ENCODE measurements at places on chromosomes 3 and 15.
A peak's percentile ranks its signal among the peaks of the same experiment; 100 is the strongest.

DNA sequence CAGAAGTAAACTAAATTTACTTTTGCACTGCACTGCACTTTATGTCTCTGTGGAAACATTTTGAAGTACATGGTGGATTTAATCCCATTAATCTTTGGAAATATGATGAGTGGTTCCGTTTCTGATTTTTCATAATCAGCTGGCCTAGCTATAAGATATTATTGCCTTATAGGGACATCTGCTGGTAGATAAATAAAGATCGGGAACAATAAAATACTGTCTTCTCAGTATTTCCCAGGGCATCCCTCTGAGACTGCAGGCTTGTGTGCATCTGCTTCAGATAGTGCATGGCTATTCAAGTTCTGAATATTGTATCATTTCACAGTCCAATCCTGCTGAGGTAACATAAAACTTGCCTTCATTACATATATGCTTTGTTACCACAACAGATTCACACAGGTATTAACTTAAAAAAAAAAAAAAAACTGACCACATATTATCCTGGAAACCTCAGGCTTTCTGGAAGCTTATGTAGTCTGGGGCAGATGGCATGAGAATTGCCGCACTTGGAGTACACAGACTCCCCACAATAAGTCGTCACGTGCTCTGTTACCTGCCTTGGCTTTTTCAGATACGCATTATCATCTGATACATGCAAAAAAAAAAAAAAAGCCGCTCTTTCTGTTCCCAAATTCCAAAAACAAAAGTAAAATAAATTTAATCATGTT is 330.8 kb upstream of the AGTR1 start:
- no peak for DNase-seq

DNA sequence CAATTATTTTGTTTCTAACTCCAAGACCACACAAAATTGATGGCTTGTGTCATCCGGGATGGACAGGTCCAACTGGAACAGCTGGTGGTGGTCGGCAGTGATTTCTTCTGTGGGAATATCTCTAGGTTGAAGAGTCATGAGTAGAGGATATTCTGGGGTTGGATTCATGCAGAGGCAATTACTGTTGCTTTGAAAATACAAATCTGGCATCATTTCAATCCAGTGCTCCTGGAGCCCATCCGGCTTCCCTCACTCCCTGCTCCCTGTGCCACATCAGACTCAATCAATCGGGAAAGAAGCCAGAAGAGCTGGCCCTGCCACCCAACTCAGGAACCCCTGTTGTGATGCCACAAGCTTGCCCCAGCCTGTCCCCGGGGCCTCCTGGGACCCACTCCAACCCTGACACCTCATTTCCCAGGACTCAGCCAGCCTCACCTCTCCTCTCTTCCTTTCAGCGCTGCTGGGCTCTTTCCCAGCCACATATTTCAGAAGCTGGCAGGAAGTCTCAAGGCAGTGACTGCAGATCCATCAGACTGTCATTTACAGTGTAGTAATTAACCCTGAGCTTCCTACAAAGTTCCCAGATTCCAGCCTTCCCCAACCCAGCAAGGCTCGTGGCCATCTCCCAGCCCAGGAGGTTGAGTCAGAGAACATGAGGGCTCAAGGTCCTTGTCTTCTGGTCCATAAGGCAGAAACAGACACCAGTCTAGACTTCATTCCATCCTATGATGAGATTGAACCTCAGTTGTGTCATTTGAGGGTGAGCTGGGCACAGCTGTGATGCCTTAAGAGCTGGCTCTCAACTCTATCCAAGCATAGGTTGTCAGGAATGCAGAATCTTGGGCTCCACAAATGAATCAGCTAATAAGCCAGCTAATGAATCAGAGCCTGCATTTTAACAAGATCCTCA is 114.0 kb downstream of the FAM174B start:
- DNase-seq = no peak

- DNase-seq = no peak
Observed at GRCh38 chr3:124318656-124319055, 326.7 kb upstream of the ROPN1 start.

GRCh38 chr3:11461226-11461625 is 182.5 kb downstream of the VGLL4 start:
- no peak for DNase-seq

- no peak for DNase-seq
Observed at GRCh38 chr3:131535596-131535995, 32.8 kb upstream of the MRPL3 start.

- DNase-seq = no peak
Observed at GRCh38 chr3:141793476-141794260, 30.5 kb downstream of the GRK7 start.

DNA sequence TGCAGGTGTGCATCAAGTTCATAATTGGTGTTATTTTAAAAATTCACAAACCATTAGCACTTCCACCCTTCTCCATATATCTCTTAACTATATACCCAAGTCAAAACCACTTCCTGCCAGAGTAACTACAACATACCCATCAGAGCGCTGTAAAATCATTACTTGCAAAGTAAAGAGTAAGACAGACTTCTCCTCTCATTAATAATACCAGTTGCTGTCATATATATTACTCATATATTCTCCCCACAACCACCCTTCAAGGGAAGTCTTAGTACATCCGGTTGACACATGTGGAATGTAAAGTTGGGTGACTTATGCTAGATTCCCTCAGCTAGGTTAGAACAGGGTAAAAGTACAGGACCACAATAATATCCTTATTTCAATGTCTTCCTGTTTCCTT is 5.6 kb downstream of the TERC start:
- DNase-seq = no peak

DNA sequence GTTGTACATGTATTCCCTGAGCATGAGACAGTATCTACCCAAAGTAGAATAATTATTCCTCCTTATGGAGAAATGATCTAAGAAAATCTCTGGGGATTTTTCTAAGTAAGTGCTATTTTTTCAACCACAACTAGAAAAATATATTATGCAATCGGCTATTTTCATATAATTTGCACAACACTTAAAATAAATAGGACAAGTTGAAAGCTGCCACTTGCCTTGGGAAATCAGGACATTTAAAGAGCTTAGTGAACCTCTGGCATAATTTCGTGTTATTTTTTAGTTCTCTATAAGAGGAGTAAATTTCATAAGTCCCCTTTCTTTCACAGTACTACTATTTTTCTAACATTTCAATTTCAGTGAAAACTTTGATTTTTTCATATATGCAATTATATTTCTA is 672.1 kb downstream of the OTOL1 start:
- DNase-seq = no peak

- no peak for DNase-seq
Observed at GRCh38 chr15:60672400-60672799, 193.5 kb upstream of the ICE2 start.

- no peak for DNase-seq
Observed at GRCh38 chr15:80568876-80569605, 126.1 kb upstream of the ABHD17C start.

GRCh38 chr3:146247911-146248310 is 3.0 kb downstream of the PLSCR4 start:
- no peak for DNase-seq

- peak; percentile 26 for DNase-seq
Observed at GRCh38 chr3:112128843-112129727, 4.0 kb downstream of the GCSAM start.

- DNase-seq = no peak
Observed at GRCh38 chr3:16430717-16431630, 82.5 kb downstream of the RFTN1 start.

- no peak for DNase-seq
Observed at GRCh38 chr15:98350276-98350675, 298.1 kb upstream of the IGF1R start.

DNA sequence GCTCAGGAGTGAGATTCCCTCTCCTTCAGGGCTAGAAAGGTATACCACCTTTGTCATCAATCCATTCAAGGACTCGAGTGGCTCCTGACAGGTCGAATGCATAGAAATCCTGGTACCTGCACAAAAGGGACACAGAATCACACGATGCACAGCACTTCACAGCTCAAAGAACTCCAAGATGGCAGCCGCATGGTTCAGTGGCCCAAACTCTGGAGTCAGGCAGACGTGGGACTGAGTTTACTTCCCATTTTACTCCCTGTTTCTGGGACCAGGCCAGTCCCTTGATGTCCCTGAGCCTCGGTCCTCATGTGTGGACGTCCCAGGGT is 536 bp downstream of the WDR73 start:
- DNase-seq = no peak

GRCh38 chr15:63672369-63672768 is 75.2 kb downstream of the FBXL22 start:
- DNase-seq = no peak

- no peak for DNase-seq
Observed at GRCh38 chr15:36130641-36131310, 448.6 kb upstream of the CDIN1 start.

GRCh38 chr3:81692766-81693165 is 68.7 kb downstream of the GBE1 start:
- DNase-seq = no peak

DNA sequence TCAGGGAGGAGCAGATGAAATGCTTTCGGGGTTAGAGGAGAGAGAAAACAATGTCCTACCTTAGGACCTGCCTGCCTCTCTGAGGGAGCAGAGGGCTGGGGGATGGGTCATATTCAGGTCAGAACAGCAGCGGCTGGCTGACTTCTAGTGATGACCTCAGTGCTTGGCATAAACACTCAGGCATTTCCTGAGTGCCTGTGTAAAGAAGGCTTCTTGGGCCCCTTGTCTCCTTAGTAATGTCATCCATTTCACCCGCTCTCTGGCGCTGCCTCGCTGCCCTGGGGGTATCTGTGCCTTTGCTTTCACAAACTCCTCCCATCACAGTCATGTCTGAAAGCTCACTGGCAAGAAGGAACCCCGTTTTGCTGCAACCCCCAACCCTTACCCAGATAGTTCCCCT is 82.9 kb upstream of the GSK3B start:
- DNase-seq = no peak

DNA sequence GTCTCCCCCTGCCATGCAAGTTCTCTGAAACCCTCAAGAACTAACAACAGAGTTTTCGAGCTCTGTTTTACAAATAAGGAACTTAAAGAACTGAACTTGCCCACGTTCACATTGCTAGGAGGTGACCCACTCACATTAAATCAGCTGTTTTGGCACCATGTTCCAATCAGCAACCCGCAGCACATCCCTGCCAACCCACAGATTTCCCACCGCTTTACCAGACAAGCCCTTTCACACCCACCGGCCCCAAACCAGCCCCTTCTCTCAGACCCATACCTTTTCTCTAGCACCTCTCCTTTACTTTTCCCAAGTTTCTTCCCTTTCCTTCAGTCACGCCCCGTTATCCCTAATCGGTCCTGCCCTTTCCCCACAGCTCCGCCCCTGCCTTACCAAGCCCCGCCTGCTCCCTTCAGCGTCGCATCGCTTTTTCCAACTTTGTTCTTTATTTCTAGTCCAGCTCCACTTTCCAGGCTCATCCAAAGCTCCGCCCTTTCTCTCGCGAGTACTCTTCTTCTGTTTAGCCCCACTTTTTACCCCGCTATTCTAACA is 804 bp upstream of the BRPF1 start:
- DNase-seq = no peak

DNA sequence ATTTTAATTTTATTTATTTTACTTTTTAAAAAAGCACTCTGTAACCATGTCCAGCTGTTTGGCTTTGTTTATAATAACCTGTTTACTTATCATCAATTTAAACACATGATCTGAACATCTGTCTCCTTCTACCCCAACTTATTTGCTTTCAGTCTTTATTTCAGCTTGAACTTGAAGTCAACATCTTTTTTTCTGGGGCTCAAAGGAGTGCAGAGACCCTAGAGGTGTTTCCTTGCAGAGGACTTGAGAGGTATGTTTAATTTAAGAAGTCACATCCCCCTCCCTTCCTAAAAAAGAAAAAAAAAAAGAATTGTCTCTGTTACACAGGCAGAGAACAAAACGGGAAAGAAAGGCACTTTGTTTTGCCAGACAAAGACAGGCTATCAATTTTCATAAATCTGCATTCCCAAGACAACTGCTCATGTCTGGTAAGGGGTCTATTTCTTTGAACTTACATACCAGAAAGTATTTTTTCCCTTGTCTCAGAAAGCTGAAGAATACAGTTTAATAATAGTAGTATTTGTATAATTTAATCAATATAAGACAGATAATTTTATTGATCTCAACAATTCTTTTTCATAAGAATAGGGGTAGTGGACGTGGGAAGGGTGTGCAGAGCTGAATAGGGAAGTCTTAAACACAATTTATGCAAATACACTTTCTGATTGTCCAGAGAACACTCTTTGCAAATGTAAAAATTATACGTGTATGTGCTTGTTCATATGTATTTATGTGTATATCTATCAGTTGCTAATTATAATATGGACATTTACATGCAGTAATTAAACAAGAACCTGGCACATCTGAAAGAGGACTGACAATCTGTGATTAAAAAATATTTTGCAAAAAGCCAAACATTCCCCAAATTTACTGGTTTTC is 109.7 kb upstream of the PDZRN3 start:
- DNase-seq = no peak

DNA sequence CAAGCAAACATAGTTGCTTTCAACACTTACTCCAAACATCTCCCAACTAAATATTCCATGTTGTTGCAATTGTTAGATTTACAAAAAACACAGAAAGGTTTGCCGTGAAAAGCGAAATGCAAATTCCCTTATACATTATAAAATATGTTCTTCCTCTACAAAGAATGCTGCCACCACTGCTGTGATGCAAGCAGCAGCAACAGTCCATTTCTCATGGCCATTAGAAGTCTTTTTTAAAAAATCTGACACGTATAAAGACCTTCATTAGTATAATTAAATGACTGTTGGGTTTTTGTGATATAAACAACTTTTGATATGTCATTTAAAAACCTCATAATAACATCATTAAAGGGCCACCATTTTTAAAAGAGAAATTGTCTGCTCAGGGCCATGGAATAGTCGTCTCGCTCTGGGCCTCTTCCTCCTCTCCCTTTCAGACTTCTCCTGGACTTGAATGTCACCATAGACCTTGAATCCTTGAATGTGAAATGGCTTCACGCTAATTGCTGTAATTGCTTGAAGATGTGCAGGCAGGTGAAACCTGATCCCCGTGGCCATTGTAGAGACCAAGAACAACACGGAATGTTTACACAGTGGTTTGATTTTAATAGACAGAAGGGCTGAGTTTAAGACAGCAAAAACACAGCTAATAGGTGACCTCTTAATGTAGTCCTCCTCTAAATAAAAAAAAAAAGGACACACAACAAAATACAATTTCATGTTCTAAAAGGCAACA is 450.4 kb downstream of the FOXP1 start:
- DNase-seq = no peak

DNA sequence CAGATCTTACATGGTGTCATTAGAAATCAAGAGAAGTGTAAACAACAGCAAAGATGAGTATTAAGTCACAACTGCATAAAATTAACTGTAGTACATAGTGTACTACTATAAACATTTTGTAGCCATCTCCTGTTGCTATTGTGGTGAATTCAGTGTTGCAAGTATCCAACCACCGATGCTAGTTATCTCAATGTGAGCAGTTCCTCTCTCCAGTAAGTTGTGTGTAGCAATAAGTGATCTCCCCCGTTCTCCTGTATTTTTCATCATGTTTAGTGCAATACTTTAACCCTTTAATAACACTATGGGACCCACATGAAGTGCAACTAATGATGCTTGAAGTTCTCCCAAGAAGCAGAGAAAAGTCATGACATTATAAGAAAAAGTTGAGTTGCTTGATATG is 264.7 kb upstream of the KCNH8 start:
- no peak for DNase-seq

GRCh38 chr3:59212128-59212779 is 162.4 kb upstream of the CFAP20DC start:
- DNase-seq = no peak
